Uterus (tissue), 4 donors: ENCODE measurements at places on chromosomes 11 and 22.
A peak's percentile ranks its signal among the peaks of the same experiment; 100 is the strongest.

DNA sequence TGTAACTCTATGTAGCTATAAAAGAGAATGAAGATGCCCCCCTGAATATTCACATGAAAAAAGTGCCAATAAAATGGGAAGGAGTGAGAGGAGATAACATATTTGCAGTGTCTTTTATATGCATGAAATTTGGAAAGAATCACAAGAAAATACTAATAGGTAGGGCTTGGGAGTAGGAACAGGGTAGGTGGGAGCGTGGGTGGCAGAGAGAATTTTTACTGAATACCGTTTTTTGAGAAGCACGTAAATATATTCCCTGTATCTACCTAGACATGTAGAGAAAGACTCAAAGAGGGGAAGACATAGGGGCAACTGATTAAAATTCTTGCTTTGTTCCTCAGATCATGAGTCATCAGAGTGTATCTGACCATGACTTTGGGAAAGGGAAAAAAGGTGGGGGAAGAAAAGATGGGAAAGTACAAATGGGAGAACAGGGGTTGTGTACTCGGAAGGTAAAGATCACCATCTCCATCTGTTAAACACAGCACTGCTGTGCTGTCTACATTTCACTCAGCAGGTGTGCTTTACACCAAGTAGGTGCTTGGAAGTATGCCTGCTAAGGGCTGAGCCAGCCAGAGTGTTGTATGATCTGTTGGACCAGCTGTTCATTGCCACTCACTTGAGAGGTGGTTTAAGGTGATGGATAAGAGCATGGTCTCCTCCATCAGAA is 16.0 kb downstream of the PRR5L start:
- DNase-seq = no peak

DNA sequence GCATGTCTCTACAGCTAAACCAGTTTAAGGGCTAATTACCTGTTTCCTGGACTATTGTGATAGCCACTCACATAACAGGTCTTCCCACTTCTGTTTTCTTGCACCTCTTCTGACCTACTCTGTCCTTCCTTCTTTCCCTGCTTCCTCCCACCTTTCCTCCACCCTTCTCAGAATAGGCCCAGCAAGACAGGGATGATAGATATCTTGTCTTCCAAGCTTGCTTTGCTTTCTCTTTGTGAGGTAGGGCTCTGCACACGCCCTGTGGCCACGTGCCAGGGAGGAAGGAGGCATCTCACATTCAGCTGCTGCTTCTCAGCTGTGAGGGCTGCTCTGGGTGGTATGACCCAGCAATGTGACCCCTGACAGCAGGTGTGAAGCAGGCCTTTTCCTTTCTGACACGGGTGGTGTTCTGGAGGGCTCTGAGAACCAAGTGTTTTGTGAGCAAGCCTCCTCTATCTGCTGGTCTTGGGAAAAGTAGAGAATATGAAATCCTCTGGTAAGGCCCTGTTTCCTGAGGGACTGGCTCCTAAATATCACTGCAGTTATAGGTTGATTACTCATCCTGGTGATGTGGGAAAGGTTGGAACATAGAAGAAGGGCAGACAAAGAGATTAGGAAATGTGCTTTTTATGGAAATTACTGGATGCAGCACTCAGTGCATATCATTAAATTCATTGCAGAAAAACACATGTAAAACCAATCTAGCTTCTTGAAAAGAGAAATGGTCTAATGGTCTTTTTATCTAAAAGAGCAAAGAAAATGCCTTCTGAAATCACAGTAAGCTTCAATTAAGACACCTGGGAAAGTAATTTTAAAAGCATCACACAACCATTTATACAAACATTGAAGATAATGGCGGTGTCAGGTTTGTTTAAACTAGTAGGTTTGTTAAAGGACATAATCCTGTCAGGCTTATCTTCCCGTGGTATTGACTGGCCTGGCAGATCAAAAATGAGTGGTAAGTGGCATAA is 8.5 kb downstream of the AMOTL1 start:
- peak; percentile 32 for DNase-seq

GRCh38 chr11:57425565-57426438 is 1.1 kb downstream of the SLC43A3 start:
- peak; percentile 71 for DNase-seq

GRCh38 chr11:117203069-117203407 is 3.9 kb downstream of the TAGLN start:
- DNase-seq = no peak

DNA sequence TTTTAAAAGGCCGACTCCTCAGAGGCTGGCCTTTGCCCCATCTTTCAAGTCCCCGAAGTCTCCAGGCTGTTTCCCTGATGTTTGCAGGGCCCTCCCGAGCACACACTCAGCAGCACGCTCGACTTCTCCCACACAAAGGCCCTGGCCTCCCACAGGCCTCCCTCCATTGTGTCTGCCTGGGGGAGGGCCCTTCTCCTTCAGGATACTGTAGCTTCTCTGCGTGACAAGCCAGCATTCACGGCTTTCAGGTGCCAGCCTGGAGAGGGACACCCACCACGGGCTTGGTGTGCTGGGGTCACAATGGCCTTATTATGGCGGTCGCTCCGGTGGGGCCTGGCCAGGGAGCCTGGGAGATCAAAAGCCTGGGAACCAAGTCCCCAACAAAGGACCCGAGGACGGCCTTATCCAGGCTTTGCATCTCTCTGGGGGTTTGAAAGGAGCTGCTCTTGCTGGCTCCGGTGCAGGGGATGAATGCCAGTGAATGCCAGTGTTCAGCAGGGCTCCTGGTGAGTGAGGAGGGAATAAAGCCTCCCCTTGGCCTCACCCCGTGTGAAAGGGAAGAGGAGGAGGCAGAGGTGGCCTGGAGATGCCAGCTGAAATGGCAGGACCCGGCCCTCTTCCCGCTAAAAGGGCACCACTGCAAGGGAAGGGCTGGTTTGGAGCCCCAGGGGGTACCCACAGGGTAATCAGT is 55.0 kb downstream of the TRAF6 start:
- no peak for DNase-seq
